ENCODE measurements at places on chromosomes 2 and 18.

DNA sequence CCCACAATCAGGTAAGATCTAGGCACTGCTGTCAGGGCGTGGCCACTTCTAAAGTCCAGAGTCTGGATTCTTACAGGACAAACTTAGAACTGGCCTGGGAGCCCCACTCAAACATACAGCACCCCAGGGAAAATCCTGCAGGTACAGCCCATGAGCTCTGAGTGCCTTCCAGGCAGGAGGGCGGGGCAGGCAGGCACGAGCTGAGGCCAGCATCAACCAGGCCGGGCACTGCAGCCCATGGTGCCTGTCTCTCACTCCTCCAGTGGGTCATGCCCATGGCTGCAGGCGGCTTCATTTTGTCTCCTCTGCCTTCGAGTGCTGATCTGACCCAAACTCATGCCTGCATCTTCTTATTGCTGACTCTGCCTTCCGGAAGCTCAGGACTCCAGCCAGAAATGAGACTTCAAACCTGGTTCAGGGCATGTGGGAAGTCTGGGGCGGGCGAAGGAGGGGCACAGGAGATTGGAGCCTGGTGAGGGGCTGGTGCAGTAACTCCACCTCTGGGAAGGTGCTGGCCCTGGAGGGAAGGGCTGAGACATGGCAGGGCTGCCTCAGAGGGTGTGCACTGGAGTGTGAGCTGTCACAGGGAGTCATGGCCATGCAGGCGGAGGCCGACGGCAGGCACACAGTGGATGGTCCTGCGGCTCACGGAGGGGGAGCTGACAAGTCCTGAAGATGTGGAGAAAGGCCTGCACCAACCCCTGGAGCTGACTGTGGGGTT is 40.5 kb downstream of the HS6ST1 start:
- DNase-seq, result no peak

- DNase-seq, result no peak
These were observed 701.5 kb downstream of the BCL11A start for GRCh38 chr2:59851836-59852475.

DNA sequence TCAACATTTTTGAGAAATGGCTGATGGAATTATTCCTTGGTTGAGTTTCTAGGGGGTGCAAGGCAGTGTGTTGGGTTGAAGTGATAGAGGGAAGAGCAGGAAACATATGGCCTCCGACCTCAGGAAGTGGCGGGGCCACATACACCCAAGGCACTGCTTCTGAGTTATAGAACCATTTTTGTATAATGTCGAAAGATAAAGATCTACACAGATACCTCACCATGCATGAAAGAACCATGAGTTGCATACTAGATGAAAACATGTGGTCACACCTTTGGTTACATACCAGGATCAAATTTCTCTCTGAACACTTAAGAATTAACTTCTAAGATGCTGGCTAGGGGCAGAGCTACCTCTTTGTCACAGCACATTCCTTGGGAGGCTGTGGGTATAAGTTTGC is 23.2 kb downstream of the LAMA3 start:
- no peak for DNase-seq

DNA sequence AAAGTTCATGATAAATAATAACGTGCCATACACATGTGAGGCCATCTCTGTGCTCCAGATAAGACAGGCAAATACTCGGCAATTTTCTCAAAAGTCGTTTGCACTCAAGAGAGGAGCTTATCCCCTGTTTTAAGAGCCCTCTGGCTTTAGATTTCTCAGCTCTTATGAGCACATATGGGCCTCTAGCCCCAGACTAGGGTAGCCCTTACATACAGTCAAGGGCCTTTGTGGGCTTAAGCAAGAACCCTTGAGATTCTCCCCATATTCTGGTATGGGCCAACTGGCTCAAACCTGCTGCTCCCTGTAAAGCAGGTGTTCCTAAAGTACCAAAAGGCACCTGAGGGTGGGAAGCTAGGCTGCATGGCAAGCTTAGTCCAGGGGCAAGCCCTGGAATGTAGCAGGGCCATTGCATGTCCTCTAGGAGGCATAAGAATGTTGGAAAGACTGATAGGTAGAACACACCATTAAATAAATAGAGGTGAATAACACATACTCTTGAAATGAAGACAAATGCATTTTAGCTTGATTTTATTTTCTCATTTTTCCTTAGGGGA is 66.1 kb downstream of the FASTKD2 start:
- no peak for DNase-seq

GRCh38 chr2:233375490-233376314 is 21.4 kb downstream of the DGKD start:
- DNase-seq, result no peak

DNA sequence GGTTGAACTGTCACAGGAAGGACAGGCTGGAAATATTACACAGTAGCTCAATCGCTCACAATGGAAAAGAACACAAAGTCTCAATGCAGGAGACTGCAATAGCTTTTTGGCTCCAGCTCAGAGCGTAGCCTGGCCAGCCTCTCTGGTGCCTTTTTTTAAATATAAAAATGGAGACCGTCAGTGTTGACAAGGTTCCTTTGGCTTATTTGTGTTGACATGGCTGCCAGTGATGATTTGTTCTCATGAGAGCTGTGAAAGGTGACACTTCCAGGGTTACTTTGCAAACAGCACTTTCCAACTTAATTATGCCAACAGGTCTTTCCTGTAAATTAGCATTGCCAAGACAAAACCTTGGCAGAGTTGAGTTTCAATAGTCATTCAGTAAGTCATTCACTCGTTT is 70.8 kb downstream of the KCNE4 start:
- DNase-seq, result no peak

DNA sequence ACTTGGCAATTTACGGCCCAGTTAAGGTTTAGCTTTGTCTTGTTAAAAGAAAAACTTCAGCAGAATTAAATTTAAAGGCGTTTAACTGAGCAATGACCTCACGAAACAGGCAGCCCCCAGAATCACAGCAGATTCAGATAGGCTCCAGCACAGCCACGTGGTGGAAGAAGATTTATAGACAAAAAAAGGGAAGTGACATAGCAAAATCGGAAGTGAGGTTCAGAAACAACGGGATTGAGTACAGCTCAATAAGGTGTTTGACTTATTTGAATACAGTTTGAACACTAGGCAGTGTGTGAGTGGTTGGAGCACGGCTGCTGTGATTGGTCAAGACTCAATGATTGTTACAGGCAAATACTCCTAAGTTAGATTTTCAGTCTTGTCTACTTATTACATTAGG is 79.8 kb downstream of the MOGAT1 start:
- no peak for DNase-seq

- no peak for DNase-seq
These were observed 8.7 kb downstream of the TET3 start for GRCh38 chr2:73993376-73993775.

- no peak for DNase-seq
These were observed 181.1 kb upstream of the PGAP1 start for GRCh38 chr2:197107291-197108269.

DNA sequence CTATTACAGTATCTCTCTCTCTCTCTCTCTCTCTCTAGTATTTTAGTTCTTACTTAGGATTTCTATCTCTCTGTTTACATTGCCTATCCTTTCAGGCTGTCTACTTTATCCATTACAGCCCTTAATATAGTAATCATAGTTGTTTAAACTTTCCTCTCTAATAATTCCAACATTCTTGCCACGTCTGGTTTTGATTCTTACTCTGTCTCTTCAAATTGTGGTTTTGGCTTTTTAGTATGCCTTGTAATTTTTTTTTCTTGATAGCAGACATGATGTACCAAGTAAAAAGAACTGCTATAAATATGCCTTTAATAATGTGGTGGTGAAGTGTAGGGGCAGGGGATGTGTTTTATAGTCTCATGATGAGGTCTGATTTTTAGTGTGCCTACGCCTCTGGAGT is 1809.5 kb upstream of the CELF4 start:
- no peak for DNase-seq

All from occipital lobe (tissue), 3 donors.